Hematopoietic multipotent progenitor cell treated with erythropoietin and hydrocortisone succinate and interleukin-3 and kit ligand, for 15 days (in vitro differentiated cells): ENCODE measurements at places on chromosomes 3 and 15.

- no peak for DNase-seq
Observed at GRCh38 chr15:73683777-73684580, at the start of gene CD276. Gene CD276, plus strand, starts transcription at chr15:73684383. Its CDS starts 15,257 bp downstream, at chr15:73699640.

DNA sequence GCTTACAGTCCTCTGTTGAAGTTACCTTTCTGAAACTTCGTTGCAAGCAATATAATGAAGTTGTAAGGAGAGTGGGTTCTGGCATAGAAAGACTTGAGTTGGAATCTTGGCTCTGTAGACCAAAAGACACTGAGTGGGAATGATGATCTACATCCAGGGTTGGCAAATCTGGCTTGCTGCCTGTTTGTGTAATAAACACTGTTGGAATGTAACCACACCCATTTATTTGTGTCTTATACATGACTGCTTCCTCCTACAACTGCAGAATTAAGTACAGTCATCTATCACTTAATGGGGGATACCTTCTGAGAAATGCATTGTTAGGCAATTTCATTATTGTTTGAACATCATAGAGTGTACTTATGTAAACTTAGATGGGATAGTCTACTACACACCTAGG, 178.4 kb upstream of the SUCLG2 start:
- DNase-seq = no peak

DNA sequence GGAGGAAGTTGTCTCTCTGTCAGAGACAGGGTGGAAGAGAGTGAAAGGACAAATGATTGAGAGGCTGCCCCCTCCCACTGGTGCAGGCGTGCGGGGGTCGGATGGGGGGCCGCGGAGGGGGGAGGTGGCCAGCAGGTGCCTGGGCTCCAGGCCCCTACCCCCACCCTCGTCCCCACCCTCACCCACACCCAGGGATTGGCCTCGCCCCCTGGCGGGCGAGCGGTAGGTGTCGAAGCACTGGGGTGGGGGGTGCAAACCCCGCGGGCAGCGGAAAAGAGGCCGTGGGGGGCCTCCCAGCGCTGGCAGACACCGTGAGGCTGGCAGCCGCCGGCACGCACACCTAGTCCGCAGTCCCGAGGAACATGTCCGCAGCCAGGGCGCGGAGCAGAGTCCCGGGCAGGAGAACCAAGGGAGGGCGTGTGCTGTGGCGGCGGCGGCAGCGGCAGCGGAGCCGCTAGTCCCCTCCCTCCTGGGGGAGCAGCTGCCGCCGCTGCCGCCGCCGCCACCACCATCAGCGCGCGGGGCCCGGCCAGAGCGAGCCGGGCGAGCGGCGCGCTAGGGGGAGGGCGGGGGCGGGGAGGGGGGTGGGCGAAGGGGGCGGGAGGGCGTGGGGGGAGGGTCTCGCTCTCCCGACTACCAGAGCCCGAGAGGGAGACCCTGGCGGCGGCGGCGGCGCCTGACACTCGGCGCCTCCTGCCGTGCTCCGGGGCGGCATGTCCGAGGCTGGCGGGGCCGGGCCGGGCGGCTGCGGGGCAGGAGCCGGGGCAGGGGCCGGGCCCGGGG, at the start of gene KAT2B:
TSS of gene KAT2B (plus strand) at position 682 of the 783 bp plus-strand sequence. CDS start at position 714, 32 bp downstream.
- peak; percentile 80 for DNase-seq

- DNase-seq = no peak
Observed at GRCh38 chr3:189748046-189748445, 116.9 kb downstream of the TP63 start.

GRCh38 chr3:43884581-43884980, 193.8 kb downstream of the ABHD5 start:
- DNase-seq = no peak

- DNase-seq = no peak
Observed at GRCh38 chr15:34625007-34625406, 41.6 kb upstream of the GOLGA8B start.
